ENCODE measurements at places on chromosomes 6 and 20.

GRCh38 chr6:83514866-83515466, 2.6 kb downstream of the PRSS35 start:
- no peak overlapping the region for H3K4me3 ChIP-seq
- peak; percentile 56 for DNase-seq
- H3K27ac ChIP-seq, result no peak overlapping the region
- peaks cover 9% of the 10 kb centered on the region for H3K36me3 ChIP-seq

GRCh38 chr6:89888871-89889270, 5.4 kb upstream of the GJA10 start:
- DNase-seq, result no peak
- peaks cover 36% of the 10 kb centered on the region for H3K27me3 ChIP-seq
- no peaks in the 10 kb centered on the region for H3K36me3 ChIP-seq
- H3K4me1 ChIP-seq, result peaks cover 11% of the 10 kb centered on the region

GRCh38 chr20:56091628-56092234, 86.4 kb upstream of the CBLN4 start:
- no peaks in the 10 kb centered on the region for H3K27me3 ChIP-seq
- DNase-seq, result no peak
- no peaks in the 10 kb centered on the region for H3K36me3 ChIP-seq
- no peak overlapping the region for H3K4me3 ChIP-seq
- H3K27ac ChIP-seq, result no peak overlapping the region
- no peaks in the 10 kb centered on the region for H3K4me1 ChIP-seq

DNA sequence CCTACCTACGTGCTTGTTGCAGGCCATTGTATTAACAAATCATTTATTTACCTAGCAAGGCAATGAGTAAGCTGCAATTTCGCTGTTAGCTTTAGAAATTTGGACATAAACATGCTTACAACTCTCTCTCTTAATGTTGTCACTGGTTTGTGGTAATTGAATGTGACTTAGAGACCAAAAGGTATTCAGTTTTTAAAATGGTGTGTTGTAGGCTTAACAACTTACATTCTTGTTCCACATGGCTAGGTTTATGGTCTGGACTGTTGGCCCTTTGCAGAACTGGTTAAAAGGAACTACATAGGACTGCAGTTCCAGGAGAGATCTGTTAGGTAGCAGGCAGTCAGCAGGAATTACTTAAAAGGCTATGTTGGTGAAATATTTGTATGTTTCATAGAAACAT, 10.3 kb upstream of the CTAGE9 start:
- H3K4me1 ChIP-seq, result no peaks in the 10 kb centered on the region
- H3K27ac ChIP-seq, result no peak overlapping the region
- no peak overlapping the region for H3K4me3 ChIP-seq

GRCh38 chr6:16240589-16241320, 2.4 kb downstream of the GMPR start:
- no peak for DNase-seq
- no peak overlapping the region for H3K4me3 ChIP-seq
- no peak overlapping the region for H3K27ac ChIP-seq
- peaks cover 15% of the 10 kb centered on the region for H3K27me3 ChIP-seq
- H3K36me3 ChIP-seq, result peaks cover 18% of the 10 kb centered on the region

GRCh38 chr20:12053353-12053752, 135.7 kb downstream of the BTBD3 start:
- H3K27ac ChIP-seq, result no peak overlapping the region
- no peaks in the 10 kb centered on the region for H3K4me1 ChIP-seq
- no peaks in the 10 kb centered on the region for H3K36me3 ChIP-seq
- no peaks in the 10 kb centered on the region for H3K27me3 ChIP-seq
- DNase-seq, result peak; percentile 14

DNA sequence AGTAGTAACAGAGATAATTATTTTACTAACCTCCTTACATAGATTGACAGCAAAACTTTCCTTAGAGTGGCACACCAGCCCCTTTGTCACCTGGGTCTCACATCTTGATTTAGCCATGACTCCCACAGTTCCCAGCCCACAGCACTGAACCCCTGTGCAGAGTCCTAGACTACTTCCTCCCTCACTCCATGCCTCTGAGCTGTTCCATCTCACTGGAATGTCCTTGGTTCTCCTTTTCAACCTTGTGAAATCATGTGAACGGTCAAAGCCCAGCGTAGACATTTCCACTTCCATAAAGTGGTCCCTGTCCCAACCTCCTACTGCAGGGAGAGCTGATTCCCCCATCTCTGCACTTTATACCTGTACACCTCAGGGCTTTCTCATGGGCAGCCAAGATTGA, 19.7 kb downstream of the CGA start:
- no peak for DNase-seq
- no peak overlapping the region for H3K4me3 ChIP-seq
- H3K4me1 ChIP-seq, result peaks cover 11% of the 10 kb centered on the region
- peaks cover 16% of the 10 kb centered on the region for H3K27me3 ChIP-seq
- H3K36me3 ChIP-seq, result no peaks in the 10 kb centered on the region
- no peak overlapping the region for H3K27ac ChIP-seq

GRCh38 chr6:3324262-3324942, 65.7 kb downstream of the PSMG4 start:
- H3K4me3 ChIP-seq, result no peak overlapping the region
- H3K4me1 ChIP-seq, result peaks cover 15% of the 10 kb centered on the region
- no peak for DNase-seq
- H3K27ac ChIP-seq, result no peak overlapping the region

GRCh38 chr6:163943607-163944385, 529.3 kb downstream of the QKI start:
- H3K4me3 ChIP-seq, result no peak overlapping the region
- H3K4me1 ChIP-seq, result peaks cover 14% of the 10 kb centered on the region
- peaks cover 13% of the 10 kb centered on the region for H3K27me3 ChIP-seq
- no peak overlapping the region for H3K27ac ChIP-seq

GRCh38 chr6:40352006-40352405, 235.2 kb downstream of the LRFN2 start:
- no peak for DNase-seq
- no peaks in the 10 kb centered on the region for H3K27me3 ChIP-seq
- H3K36me3 ChIP-seq, result no peaks in the 10 kb centered on the region
- no peak overlapping the region for H3K4me3 ChIP-seq
- no peak overlapping the region for H3K27ac ChIP-seq

- no peak for DNase-seq
- peak overlapping the region; percentile 50 for H3K27ac ChIP-seq
- H3K4me1 ChIP-seq, result peaks cover 75% of the 10 kb centered on the region
- H3K27me3 ChIP-seq, result no peaks in the 10 kb centered on the region
- peaks cover 12% of the 10 kb centered on the region for H3K36me3 ChIP-seq
- H3K4me3 ChIP-seq, result no peak overlapping the region
Observed at GRCh38 chr6:144341831-144342527, 56.8 kb downstream of the UTRN start.

GRCh38 chr6:71544028-71544427, 255.4 kb downstream of the OGFRL1 start:
- no peak overlapping the region for H3K27ac ChIP-seq
- DNase-seq, result no peak
- H3K27me3 ChIP-seq, result no peaks in the 10 kb centered on the region
- no peaks in the 10 kb centered on the region for H3K36me3 ChIP-seq
- H3K4me3 ChIP-seq, result no peak overlapping the region

DNA sequence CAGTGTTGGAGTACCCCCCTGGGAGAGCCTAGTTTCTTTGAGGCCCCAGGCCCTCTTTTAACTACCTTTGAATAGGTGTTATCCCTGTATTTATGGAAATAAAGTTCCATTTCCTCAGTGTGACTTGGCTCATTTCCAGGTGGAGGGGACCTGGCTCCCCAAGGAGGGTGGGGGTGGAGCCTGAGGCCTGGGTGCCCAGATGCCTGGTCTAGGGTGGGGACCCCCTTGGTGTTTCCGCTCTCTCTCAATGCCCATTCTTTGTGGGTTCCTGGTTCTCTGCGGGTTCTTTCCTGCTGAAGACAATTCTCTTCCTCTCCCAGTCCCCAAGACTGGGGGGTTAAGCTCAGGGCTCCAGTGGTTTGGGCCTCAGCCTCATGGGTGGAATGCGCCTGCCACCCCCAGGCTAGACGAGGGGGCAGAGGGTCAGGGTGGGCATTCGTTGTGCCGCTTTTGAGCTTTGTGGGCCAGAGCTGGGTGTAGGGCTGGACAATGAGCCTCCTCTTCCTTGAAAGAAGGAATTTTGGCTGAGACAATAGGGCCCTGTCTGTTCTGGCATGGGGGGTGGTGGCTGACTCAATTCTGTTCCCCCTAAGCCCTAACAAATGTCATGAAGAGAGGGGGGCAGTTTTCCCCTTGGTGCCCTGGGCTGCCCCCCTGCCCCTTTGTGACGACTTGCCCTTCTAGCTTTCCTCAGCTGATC, 686 bp upstream of the EGFL8 start:
- H3K4me3 ChIP-seq, result no peak overlapping the region
- H3K36me3 ChIP-seq, result peaks cover 30% of the 10 kb centered on the region
- no peak overlapping the region for H3K27ac ChIP-seq
- DNase-seq, result no peak
- no peaks in the 10 kb centered on the region for H3K27me3 ChIP-seq

GRCh38 chr6:152293404-152293803, 343.8 kb downstream of the SYNE1 start:
- H3K27ac ChIP-seq, result no peak overlapping the region
- H3K4me1 ChIP-seq, result peaks cover 18% of the 10 kb centered on the region
- no peak for DNase-seq
- H3K27me3 ChIP-seq, result no peaks in the 10 kb centered on the region

GRCh38 chr20:36254076-36254475, 17.8 kb downstream of the AAR2 start:
- H3K4me1 ChIP-seq, result no peaks in the 10 kb centered on the region
- H3K27ac ChIP-seq, result no peak overlapping the region
- no peak for DNase-seq
- peaks cover 20% of the 10 kb centered on the region for H3K36me3 ChIP-seq
- no peaks in the 10 kb centered on the region for H3K27me3 ChIP-seq

GRCh38 chr6:45900808-45901752, 114.6 kb downstream of the CLIC5 start:
- no peak overlapping the region for H3K4me3 ChIP-seq
- H3K27me3 ChIP-seq, result no peaks in the 10 kb centered on the region
- H3K4me1 ChIP-seq, result no peaks in the 10 kb centered on the region
- no peaks in the 10 kb centered on the region for H3K36me3 ChIP-seq

DNA sequence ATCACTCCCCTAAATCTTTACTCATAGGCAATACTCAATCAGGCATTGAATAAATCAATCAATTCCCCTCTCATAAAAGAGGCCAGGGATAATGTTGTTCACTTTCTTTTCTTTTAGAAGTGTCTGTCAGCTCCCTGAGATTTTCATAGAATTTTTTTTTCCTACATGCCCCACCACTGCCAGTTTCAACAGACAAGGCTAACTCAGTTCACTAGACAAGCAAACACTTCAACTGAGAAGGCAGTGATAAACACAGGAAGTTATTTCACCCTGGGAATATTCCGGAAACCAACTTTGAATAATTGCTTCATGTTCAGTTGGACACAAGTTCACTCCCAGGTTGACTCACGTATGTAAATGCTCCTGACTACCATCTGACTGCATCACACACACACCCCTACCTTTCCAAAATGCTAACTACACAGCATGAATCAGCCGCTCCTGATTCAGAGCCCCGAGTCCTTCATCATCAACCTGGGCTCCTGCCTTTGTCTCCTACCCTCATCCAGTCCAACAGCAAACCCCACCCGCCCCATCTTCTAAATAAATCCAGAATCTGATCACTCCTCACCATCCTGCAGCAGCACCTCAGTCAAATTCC, 143.9 kb downstream of the BCAS1 start:
- peaks cover 67% of the 10 kb centered on the region for H3K4me1 ChIP-seq
- peak overlapping the region; percentile 70 for H3K27ac ChIP-seq
- H3K27me3 ChIP-seq, result no peaks in the 10 kb centered on the region
- H3K36me3 ChIP-seq, result peaks cover 8% of the 10 kb centered on the region
- peak overlapping the region; percentile 31 for H3K4me3 ChIP-seq

GRCh38 chr6:104789770-104790190, 69.9 kb downstream of the HACE1 start:
- no peak overlapping the region for H3K27ac ChIP-seq
- H3K36me3 ChIP-seq, result no peaks in the 10 kb centered on the region
- no peak for DNase-seq
- no peak overlapping the region for H3K4me3 ChIP-seq
- peaks cover 8% of the 10 kb centered on the region for H3K4me1 ChIP-seq
- no peaks in the 10 kb centered on the region for H3K27me3 ChIP-seq

DNA sequence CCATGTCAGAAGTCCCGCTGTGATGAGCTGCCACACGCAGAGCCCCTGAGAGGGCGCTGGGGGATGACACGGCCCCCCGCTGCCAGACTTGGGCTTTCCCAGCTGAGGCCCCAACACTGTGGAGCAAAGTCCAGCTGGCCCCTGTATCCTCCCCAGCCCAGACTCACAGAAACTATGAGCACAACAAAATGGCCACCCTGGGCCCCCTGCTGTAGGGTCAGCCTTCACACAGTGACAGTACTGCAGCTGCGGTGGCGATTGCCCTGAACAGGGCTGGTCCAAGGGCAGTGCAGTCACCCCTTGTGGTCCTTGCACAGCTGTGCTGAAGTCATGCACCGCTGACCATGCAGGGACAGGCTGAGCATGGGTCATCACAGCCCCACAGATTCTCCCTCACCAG, 78.2 kb upstream of the CST7 start:
- H3K36me3 ChIP-seq, result no peaks in the 10 kb centered on the region
- no peak for DNase-seq
- H3K4me1 ChIP-seq, result no peaks in the 10 kb centered on the region
- H3K27ac ChIP-seq, result no peak overlapping the region

DNA sequence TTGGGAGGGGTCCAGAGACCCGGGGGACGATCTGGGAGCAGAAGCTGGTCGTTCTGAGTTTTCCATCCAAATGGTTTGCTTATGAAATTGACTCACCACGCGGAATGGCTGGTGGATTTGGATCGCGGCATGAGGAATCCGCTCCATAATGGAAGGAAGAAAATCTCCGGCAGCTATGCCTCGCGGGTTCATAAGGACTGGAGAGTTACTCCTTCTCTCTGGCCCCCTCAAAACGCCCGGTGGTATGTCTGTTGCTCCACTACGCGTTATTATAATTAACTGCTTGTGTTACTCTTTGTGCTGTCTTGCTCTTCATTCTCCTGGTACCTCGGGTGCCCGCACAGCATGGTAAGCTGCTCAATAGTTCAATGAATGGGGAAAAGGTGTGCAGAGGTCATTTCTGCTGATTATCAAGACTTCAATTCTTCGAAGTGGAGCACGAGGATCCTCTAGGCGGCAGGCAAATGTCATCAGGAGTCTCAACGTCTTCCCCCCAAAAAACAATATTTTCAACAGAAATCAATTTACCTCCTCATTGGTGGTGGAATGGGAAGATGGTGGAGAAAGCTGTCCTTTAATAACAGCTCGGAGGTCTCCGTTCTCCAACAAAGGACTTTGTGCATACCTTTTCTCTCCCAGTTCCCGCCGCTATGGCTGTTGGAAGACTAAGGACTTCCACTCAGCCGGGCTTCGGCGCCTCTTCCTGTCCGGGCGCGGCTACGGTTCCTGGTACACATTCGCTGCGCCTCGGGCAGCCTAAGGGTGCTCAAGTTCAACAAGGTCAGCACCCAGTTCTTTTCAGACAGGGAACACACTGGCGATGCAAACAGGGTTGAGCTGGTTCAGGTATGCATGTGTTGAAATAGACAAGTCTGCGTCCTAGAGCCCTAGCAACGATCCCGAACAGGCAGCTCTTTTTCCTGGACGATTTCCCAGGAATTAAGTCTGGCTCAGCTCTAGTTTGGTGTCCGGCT, 9.2 kb upstream of the PRSS16 start:
- peak overlapping the region; percentile 50 for H3K27ac ChIP-seq
- H3K27me3 ChIP-seq, result peaks cover 13% of the 10 kb centered on the region
- peak; percentile 38 for DNase-seq
- H3K4me1 ChIP-seq, result peaks cover 39% of the 10 kb centered on the region

Measured in Calu3 (cell line).